CD4-positive, alpha-beta T cell treated with Interferon gamma for 1 hour (primary cell): ENCODE measurements at places on chromosomes 3 and 15.

DNA sequence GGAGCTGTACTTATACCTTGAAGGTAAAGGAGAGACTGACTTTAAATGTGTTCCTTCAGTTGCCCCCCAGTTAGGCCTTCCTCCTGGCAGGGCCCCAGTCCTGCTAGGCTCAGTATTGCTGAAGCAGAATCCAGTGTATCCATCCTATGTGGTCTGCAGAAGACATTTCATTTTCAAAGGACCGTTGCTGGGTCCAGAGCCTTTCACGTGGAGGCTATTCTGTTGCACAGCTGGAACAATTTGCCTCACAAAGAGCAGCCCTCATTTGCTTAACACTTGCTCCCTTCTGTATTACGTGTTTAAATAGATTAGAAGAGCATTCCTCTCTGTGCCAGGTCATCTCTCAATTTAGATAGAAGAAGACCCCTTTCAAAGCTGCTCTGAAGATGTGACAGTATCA lies 78.9 kb upstream of the CFAP20DC start:
- DNase-seq = no peak

- no peak for DNase-seq
These were observed 269.6 kb upstream of the ST8SIA2 start for GRCh38 chr15:92123962-92124656.

DNA sequence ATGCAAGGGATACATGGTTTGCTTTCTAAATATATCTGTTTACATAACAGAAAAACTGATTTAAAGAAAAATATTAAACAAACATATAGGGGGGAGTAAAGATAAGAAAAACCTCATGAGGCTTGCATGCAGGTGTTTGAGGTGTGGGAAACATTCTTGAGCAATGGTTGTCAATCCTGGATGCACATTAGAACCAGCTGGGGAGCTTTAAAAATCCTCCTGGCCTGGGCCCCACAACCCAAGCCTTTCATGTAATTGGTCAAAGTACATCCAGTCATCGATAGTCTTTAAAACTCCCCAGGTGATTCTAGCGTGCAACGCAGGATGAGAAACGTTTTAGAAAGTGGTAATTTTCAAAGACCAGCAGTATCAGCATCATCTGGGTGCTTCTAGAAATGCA lies 18.3 kb downstream of the NMNAT3 start:
- no peak for DNase-seq

DNA sequence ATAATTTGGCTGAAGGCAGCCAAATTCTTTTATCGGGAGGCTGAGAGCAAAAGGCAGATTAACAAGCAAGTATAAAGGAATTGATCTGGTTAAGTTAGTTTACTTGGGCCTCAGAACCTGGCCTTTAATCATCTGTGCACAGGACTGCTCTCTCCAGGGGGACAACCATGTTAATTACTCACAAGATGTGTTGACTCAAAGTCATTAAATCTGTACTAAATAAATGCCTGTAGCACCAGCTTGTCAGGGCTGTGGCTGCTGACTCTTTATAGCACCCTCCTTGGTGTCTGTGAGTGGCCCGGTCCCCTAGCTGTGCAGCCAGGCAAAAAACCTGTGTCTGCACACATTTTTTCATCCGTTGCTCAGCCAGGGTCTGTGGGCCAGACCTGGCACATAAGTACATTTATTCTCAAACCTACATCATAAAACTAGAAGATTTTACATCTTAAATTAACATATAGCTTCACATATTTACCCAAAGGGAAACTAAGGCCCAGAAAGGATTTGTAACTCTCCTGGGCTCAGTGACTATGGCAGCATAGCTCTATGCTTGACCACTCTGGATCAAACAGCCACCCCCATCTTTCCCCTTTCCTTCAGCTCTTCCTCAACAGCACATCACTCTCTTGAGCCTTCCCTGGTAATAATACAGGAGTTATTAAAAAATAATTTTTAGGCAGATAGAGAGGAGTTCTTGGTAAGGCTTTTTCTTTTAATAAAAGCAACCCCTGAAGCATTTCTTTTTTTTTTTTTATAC lies 51.4 kb downstream of the NCEH1 start:
- DNase-seq = no peak

GRCh38 chr3:187066228-187066995 lies 72.9 kb downstream of the RPL39L start:
- DNase-seq = peak; percentile 70

- DNase-seq = no peak
These were observed 146.6 kb downstream of the CHSY1 start for GRCh38 chr15:101105059-101105891.

GRCh38 chr15:93899817-93900216 lies 331.5 kb upstream of the MCTP2 start:
- DNase-seq = no peak

GRCh38 chr15:36330598-36330997 lies 248.8 kb upstream of the CDIN1 start:
- DNase-seq = no peak

GRCh38 chr15:35173444-35174118 lies 88.5 kb upstream of the NANOGP8 start:
- no peak for DNase-seq

GRCh38 chr15:26318689-26319088 lies 454.2 kb downstream of the GABRB3 start:
- no peak for DNase-seq

- no peak for DNase-seq
These were observed 269.8 kb downstream of the SV2B start for GRCh38 chr15:91369823-91370222.

DNA sequence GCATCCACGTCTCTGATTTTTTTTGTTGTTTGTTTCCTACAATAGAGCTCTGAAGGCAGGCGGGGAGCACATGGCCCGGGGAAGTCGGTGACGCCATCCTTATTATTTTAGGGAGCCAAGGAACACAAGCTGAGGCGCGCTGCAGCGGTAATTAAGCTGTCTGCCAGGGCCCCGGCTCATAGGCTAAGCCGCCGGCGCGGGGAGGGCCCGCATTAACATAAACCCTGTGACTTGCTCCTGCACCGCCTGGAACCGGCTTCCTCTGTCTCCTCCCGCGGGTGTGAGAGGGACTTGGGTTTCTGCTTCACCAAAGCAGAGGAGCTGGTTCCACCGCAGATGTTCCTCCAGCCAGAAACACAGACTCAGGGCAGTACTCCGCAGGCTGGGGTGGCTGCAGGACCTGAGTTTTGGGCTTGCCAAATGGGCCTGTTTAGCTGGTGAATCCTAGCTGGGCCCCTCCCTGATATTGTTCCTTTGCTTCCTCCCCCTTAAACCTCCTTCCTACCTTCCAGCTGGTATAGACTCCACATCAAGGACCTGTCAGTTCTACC lies 25.3 kb downstream of the ANP32A start:
- peak; percentile 70 for DNase-seq

GRCh38 chr15:77402740-77403379 lies 17.0 kb downstream of the PEAK1 start:
- no peak for DNase-seq

DNA sequence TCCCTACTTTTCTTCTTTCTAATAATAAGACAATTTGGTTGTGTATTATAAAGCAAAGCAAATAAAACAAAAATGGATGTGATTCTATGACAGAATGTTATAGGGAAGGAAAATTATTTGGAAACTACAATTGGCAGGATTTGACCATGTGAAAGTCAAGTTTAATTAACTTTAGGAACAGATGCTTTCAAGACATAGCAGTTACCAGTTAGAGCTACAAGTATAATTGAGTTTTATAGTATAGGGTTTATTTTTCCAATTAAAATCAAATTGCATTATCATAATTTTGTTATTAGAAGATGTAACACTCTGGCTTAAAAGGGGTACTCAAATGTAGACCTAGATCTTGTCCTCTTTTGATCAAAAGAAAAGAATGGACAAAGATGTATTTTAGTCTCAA lies 110.9 kb downstream of the ROBO2 start:
- DNase-seq = no peak

- no peak for DNase-seq
These were observed 34.8 kb upstream of the DCP1A start for GRCh38 chr3:53382106-53382505.
